ENCODE measurements at places on chromosomes 7 and 10.

GRCh38 chr10:90788968-90789367 is 68.9 kb downstream of the HTR7 start:
- DNase-seq, result no peak

- DNase-seq, result no peak
These were observed 89.2 kb downstream of the RBM20 start for GRCh38 chr10:110733218-110733952.

DNA sequence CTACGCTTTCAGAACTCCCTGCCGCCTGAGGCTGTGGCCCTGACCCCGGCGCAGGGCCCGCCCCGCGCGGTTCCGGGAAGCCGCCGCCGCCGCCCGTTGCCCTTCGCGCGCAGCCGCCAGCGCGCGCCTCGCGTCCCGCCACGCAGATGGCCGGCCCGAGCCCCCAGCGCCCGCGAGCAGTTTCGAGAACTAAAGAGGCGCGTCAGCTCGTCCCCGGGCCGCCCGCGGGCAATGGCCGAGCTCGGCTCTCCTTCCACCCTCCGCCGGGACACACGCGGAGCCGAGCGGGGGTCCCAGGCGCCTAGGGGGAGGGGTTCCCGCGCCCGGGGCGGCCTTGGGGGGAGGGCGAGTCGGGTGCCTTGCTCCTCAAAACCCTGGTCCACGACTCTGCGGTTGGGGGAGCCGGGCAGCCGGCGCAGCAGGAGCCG is 1.8 kb downstream of the HNRNPF start:
- no peak for DNase-seq

- DNase-seq, result no peak
These were observed 8.9 kb downstream of the NFE2L3 start for GRCh38 chr7:26160896-26161295.

GRCh38 chr7:156473476-156474240 is 166.9 kb upstream of the RNF32 start:
- DNase-seq, result peak; percentile 47

- DNase-seq, result no peak
These were observed 333.4 kb downstream of the SH2D4B start for GRCh38 chr10:80871083-80871482.

DNA sequence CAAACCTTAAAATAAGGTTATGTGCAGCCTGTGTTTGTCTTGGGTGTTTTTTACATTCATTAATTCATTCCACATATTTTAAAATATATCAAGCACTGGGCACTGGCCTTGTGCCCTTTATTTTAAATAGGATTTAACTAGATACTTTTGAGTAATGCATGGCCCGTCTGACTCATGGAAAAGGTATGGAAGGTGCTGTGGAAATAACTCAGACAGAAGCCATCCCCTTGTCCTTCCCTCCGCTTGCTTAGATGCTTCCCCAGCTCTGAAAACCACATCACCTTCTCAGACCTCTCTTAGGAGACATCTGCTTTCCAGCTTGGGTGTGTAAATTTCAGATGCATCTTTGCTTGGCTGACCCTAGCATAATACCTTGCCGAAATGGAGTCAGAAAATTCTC is 30.5 kb downstream of the SLC18A2 start:
- DNase-seq, result peak; percentile 72

- no peak for DNase-seq
These were observed 1017.6 kb downstream of the TYW1 start for GRCh38 chr7:68014031-68014736.

- no peak for DNase-seq
These were observed 4.9 kb downstream of the PPP2R2D start for GRCh38 chr10:131905603-131906268.

DNA sequence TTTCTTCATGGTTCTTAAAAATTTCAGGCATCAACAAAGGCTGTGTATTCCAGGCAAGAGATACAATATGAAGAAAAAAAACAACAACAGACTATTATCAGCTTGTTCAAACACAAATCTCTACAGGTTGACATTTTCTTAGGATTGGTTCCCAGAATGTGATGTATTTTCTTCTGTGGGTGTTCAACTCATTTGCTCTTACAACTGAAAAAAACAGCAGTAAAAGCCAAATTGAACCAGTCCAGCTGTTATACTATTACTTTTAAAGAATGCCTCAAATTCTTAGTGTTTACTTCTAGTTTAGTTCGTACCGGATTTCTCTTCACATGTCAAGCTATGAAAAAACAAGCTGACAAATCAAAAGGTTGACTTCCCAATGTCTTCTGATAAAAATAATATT is 60.7 kb downstream of the CNTNAP2 start:
- no peak for DNase-seq

DNA sequence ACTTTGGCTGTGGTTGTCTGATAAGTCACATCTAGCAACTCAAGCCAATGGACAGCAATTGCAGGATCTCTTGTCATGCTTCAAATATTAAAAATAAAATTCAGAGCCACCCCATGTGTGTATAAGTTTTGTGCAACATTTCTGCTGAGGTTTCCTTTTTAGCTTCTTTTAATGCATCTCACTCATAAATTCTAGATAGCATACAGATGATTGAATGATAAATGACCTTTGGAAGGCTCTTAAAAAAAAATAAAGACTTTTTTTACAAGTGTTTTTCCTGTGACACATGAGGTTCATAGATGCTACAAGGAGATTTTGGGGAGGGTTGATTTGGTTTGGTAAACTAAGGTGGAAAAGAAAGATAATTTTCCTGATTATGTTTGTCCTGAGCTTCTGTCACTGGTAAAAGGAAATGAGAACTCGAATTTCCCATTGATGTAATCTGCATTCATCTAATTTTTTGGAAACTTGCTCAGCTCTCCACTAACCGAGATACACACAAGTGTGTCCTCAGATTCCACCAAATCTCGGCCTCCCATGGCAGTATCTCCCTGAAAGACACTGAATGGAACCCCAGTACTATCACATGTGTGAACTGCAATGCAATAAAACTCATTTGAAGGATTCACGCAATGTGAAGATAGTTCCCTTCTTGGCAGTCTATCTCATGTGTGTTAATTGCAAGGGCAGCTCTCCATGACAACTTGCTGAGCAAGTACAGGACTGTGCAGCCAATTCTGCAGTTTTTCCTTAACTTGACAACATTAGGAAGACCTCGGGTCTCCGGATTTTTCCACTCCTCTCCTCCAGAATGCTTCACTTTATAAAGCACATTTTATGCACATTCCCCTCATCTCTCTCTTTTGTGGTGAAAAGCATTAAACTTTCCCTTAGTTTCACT is 185.4 kb upstream of the PFKP start:
- no peak for DNase-seq

- DNase-seq, result no peak
These were observed 132.2 kb downstream of the VIPR2 start for GRCh38 chr7:159012353-159013069.

DNA sequence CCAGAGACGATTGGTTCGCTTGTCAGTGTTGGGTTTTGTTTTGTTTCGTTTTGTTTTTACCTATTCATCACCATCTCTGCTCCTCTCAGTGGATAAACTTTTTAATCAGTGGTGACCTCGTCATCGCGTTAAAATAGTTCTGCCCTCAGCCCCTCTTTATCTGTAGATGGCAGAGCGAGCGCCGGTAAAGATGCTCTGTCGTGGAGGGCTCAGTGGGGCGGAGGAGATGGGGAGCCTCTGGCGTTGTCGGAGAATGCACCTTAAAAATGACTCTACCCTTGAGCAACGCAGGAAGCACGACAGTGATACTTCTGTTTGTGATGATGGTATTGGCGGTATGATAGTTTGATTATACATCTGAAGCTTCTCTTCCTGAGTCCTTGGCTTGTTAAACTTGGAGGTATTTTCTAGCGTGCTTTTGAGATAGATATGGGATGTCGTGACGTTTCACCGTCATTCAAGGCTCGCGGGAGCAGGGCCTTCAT is 554 bp downstream of the CSGALNACT2 start:
- DNase-seq, result peak; percentile 46

GRCh38 chr10:110865186-110865808 is 6.4 kb upstream of the PDCD4 start:
- peak; percentile 70 for DNase-seq

GRCh38 chr10:89419548-89419947 is 5.2 kb downstream of the IFIT5 start:
- DNase-seq, result no peak

DNA sequence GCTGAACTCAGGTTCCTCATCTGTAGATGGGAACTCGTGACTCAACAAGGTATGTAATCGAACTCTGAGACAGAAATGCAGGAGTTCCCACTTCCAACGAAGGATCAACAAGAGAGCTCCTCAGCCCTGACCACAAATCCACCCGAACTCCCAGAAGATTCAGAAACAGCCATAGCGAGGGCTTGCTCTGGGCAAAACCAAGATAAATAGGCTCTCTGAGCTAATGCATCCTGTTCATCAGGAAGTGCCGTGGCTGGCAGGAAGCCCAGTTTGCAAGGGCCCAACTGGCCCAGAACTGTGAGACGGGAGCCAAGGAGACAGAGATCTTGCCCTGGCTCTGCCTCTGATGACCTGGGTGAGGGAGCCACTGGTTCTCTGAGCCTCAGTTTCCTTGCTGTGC is 141.7 kb upstream of the PFKP start:
- no peak for DNase-seq

DNA sequence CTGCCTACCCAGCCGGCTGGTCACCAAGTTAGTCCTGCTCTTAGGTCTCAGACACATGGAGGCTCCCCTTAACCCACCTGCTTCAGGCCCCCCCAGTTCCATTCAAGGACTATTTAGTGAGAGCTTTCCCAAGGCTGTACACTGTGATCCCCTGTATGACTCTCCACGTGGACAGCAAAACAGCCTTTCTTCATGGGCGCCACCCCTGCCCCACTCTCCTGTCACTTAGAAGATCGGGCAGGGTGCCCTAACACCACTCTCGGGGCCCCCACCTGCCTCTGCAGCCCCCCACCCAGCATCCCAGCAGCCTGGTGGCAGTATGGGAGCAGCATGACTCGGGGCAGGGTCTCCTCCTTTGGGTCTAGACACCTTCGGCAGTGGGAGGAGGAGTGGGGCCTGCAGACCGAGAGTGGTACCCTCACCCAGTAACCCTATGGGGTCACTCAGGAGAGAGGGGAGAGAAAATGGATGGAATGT is 116.6 kb downstream of the PTPN20 start:
- DNase-seq, result no peak

DNA sequence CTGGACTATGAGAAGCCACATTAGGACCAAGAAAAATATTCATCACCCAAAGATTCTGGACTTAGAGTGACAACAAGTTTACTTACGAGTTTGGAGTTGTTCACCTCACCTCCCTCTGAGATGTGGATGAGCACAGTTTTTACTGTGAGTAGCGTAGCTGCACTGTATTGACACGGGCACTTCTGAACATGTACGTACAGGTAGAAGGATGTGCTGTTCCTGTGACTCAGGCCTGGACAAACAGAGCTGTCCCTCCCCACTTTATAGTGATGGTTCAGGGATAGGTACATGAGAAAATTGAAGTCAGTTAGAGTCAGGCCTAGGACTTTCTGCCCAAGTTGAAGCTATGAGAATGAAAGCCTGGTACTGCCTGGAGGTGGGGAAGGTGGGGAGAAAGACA is 80.9 kb upstream of the DYNC1I1 start:
- DNase-seq, result peak; percentile 76

- DNase-seq, result no peak
These were observed 268.1 kb upstream of the PLPP4 start for GRCh38 chr10:120188950-120189349.

DNA sequence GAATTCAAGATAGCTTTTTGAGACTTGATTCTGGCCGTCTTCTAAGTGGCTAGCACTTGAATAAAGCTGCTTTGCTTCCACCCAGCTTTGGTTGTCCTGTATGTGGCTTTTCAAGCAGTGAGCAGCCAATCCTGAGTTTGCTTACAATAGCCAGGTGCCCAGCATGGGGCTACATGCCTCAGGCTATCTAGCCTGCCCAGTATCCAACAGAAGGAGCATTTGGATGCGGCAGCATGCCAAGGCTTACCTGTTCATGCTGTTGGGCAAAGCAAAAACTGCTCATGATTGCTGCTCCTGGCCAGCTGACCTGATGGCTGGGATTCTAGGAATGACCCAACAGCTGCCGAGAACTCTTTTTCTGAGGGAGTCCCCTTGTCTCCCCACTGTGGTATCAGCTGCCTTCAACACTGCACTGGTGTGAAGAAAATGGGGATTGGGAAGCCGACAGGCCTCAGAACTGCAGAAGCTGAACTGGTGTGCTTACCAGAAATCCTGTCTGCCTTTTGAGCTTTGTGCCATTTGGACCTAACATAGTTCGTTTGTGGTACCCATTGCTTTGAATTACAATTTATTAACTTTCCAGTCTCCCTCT is 618.9 kb upstream of the IGFBP3 start:
- no peak for DNase-seq

DNA sequence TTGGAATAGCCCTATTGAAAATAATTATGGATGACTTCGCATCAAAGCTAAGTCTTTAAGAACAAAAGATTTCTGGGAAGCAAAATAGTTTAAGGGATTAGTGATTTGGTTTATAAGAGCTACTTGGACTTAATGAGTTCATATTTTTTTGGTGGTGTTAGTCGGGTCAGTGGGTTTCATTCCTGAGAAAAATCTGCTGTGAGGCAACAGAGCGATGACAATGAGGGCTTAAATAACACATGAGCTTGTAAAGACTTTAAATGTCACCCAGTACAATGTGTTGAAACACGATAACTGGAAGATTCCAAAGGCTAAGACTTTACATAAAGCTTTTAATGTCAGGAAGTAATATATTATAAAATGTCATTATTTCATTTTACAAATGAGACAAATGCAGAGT is 178.8 kb downstream of the ARL4A start:
- DNase-seq, result no peak

GRCh38 chr10:77973276-77973675 is 46.7 kb upstream of the DLG5 start:
- DNase-seq, result no peak

- DNase-seq, result no peak
These were observed 13.1 kb downstream of the DDC start for GRCh38 chr7:50552139-50552538.

DNA sequence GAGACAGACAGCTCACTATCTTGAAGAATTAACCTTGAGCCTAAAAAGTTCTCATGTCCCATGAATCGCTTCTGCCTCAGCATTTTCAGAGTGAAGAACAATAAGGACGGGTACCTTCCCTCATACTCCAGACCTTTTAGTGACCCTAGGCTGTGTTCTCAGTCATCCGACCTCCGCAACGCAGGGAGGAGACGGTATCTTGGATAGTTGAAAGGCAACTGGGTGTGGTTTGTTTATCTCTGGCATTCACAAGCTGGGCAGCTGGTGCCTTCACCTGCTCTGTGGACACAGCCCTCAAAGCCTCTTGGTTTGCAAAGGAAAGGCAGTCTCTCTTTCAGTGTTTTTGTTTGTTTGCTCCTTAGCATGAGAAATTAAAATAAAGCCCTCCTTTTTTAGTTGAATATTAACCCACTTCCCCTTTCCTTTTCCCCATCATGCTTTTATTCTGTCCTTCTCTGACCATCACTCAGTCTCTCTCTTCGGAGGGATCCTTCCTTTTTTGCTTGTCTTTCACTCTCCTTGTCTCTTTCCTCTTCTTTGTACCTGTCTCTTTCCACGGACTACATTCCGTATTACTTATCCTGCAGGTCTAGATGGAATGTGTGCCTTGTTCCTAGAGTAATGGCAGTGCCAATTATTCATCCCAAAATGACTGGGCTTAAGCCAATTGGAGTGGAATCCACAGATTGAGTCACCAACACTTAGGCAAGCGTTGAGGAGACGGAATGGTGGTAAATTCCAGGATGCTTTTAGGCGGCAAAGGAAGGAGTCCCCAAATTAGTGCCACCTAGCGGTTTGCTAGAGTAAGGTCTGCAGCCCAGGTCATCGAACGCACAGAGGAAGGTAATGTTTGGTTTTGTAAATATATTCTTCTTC is 45.8 kb downstream of the PRR15 start:
- peak; percentile 84 for DNase-seq

- DNase-seq, result no peak
These were observed 760.0 kb upstream of the SORCS1 start for GRCh38 chr10:107924458-107924857.

- DNase-seq, result no peak
These were observed 162.1 kb downstream of the PLCE1 start for GRCh38 chr10:94155722-94156271.
